ENCODE measurements at places on chromosomes 11 and 22. TPM values are rescaled to one million over a fixed set of nuclear protein-coding genes. Genes with fewer than 3 reads are reported as not detected.
A peak's percentile ranks its signal among the peaks of the same experiment; 100 is the strongest.

GRCh38 chr11:47641600-47642098, 710 bp downstream of the MTCH2 start:
- DNase-seq: no peak

IGSF22 gene
- polyA plus RNA-seq: 3.0 TPM

DNA sequence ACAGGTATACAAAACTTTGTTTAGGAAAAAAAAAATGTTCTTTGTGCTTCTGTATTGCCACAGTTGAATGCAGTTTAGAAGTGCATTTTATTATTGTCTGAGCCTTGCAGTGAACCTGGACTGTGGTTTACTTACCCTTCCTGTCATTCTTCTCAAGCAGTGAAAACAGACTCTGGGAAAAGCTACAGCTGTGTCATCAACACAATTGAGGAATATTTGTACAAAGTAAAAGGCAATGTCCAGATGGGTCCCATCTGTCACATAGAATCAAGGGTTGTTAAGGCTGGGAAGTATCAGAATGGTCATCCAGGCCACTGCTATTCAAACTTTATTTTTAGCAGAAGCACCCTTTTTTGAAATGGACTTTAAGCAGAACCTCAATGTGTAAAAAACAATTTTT, 73.3 kb downstream of the TRIM44 start:
- DNase-seq: no peak

DNA sequence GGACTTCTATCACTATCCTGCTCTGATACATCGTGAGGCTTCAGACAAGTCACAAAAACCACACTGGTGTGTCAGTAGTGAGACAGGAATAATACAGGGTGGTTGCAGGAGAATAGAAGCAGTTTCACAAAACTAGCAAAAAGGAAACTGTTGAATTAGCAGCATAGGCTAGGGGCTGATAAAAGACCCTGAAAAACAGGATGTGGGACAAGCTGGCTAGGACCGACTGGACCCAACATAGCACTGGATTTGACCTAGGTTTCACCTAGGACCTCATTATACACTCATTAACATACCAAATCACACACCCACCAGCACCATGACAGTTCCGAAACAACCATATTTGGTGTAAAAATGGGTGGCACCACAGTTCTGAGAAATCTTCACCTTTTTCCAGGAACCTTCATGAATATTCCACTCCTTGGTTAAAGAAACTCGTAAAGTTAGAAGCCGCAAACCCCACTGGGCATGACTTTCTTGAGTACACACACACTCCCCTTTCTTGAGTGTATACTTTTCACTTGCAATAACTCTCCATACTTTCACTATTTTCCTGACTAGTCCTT, 76.2 kb downstream of the SLC1A2 start:
- no peak for DNase-seq

DNA sequence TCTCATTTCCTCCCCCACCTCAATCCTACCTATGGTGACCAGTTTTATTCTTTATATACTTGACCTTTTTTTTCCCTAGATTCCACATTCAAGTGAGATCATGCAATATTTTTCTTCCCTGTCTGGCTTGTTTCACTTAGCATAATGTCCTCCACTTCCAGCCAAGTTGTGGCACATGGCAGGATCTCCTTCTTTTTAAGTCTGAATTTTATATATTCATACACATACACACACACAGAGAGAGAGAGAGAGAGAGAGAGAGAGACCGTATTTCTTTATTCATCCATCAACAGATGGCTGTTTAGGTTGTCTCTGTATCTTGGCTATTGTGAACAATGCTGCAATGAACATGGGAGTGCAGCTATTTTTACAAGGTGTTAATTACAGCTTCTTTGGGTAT, 1.4 kb downstream of the POU2AF2 start:
- no peak for DNase-seq

RIN1 gene
- 6.2 TPM for polyA plus RNA-seq

DNA sequence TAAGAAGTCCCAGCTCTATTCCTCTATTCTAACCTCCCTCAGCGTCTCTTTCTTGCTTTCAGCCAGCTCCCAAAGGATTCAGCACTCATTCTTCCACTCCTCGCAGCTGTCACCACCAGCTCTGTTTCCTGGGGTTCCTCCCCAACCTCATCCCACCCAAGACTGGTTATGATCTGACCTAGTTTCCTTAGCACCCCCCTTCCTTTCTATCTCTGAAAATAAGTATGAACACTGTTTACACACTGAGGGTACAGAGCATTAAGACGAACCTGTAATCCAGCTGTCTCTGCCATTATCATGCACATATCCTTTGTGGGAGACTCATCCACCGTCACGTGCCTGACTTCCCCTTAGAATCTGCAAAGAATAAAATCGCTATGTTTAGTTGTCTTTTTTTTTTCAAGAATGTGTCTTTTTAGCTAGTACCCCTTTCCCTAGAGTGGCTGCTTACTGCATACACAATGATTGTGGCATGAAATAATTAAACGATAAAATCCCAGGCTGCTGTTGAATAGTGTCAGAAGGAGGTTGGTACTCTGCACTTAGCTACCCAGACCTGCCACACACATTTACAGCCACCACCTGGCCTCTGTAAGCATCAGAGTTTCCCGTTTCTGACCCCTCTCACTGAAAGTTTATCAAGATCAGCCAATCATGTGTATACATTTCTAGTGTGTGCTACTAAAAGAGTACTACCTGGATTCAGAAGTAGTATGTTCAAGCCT, 26.9 kb upstream of the CSTF3 start:
- DNase-seq: no peak

PGA3 gene
- 0.20 TPM for polyA plus RNA-seq

GRCh38 chr11:133605482-133605881, 73.2 kb upstream of the OPCML start:
- no peak for DNase-seq

DRD2 gene
- polyA plus RNA-seq: not detected

DNA sequence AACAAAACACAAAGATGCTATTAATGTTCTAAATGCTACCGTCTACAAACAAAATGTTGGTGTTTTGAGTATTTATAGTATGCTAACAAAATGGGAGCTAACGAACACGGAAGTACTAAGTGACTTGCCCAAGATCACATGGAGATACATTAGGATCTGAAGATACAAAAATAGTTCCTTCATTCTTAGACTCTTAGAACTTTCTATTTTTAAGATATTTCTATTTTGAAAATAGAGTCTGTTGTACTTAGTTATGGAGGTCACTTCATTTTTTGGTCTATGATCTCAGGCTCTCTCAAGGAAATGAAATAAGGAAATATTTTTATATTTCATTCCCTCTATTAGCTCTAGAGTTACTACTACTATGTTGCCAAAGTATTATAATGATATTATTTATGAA, 64.2 kb downstream of the APOL5 start:
- no peak for DNase-seq

CNTF gene
- polyA plus RNA-seq: 1.2 TPM

DNA sequence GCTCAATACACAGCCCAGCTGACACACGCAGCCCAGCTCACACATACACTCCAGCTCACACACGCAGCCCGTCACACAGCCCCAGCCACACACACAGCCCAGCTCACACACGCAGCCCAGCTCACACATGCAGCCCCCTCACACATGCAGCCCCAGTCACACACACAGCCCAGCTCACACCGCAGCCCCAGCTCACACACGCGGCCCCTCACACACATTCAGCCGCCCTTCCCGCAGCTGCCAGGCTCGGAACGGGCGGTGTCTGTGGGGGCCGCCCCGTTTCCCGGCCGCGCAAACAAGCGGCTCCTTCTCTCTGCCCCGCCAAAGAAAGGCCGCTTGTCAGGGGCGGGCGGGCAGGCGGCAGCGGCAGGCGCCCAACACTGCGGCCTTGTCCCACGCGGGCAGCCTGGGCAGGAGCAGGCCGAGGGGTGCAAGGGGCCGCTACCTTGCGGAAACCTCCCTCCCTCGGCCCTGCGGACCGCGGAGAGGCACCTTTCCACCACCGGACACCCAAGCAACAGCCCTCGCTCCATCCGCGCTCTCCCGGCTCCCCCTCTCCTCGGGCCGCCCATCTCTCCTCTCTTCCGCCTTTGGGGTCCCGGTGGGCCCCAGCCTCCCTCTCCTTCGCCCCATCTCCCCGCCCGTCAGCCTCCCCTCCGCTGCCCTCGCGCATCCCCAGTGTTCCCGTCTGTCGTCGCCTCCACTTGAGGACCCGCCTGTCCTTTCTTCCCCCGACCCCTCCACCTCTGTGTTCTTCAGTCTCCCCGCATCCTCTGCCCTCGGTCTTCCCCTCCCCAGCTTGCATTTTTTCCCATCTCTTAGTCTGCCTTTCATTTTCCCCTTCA, 2.2 kb downstream of the PHLDB1 start:
- DNase-seq: peak; percentile 42

DNA sequence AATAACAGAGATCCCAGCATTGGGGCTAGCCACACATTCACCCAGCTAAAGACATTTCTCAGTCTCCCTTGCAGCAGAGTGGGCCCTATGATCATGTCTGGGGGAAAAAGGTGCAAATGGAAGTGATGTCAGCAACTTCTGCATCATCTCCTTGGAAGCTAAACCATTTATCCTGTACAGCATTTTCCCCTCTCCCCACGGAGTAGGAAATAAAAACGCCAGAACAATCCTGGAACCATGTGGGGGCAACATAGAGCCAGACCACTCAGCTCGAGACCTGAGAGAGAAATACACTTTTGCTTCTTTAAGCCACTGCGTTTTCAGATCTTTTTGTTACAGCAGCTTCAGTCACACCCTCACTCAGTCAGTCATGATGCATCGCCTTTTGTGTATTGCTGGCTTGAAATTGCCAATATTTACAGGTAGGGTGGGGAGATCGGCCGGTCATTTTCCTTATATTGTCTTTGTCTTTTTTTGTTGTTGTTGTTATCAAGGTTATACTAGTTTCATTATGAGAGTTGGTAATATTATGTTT, 9.1 kb upstream of the RAC2 start:
- DNase-seq: no peak

DNA sequence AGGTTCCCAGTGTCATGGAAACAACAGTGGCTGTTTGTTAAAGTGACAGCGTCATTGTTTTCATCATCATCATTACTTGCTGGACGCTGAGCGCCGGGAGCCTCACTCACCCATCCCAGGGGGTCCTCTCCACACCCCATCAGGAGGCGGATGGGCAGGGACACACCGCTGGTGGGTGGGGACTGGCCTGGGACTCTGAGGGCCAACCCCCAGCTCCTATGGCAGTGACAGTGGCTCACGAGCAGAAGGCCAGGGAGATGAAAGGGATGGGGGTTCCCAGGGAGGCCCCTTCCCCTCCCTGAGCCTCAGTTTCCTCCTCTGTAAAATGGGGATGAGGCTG, 76.6 kb upstream of the PRR5 start:
- no peak for DNase-seq

Data from muscle of arm (tissue), 14 donors.